Bone marrow (tissue), 2 donors: ENCODE measurements at places on chromosomes 12 and 14.

- DNase-seq: no peak
Observed at GRCh38 chr12:52324153-52324444, 2.9 kb upstream of the KRT83 start.

GRCh38 chr12:2043054-2043453 is 9.7 kb upstream of the CACNA1C start:
- no peak for DNase-seq

DNA sequence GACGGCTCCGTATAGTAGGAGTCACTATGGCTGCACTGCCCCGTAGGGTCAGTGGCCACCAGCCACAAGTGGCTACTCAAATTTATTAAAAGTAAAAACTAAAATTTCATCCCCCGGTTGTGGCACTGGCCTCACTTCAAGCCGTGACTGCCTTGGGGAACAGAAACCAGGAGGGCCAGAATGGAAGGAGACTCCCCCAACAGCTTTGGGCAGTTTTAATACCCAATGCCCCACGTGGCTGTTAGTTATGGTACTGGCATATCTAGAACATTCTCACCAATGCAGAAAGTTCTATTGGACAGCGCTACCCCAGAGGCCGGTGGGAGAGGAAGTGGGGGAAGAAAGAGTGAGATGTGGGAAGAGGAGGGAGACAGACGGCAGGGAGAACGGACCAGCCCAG is 6.2 kb downstream of the NCOR2 start:
- no peak for DNase-seq

GRCh38 chr12:19829100-19829853 is 390.0 kb downstream of the AEBP2 start:
- no peak for DNase-seq

DNA sequence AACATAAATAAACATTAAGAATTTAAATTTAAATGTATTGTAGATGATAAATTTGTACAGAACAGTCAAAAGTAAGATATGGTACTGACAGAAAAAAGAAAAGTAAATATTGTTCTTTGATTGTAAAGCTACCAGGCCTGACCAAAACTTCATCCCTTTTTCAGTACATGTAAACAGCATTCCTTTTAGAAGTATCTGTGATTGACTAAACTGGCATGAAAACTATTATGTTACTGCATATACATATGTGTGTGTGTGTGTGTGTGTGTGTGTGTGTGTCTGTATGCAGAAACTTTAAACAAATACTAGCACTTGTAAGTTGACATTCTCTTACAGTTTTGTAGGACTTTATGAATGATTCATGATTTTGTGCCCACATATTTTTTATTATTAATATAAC is 270.9 kb downstream of the C12orf50 start:
- DNase-seq: no peak

DNA sequence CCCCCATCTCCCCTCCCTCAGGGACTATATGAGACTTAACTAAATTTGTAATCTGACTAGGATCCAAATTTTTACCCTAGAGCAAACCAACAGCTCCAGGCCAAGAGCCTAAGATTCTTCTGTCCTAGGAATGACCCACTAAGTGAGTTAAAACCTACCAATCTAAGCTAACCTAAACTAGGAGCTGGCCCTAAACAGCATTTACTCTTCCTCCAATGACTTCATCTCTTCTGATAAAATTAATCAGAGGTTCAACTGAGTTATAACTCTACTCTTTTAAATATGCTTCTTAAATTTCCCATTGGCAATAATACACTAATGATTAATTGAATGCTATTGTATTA is 39.9 kb upstream of the TMPO start:
- DNase-seq: no peak

- DNase-seq: no peak
Observed at GRCh38 chr14:68405961-68406360, 386.9 kb downstream of the ZFP36L1 start.

GRCh38 chr12:130401703-130402102 is 64.0 kb downstream of the PIWIL1 start:
- no peak for DNase-seq

- DNase-seq: peak; percentile 38
Observed at GRCh38 chr12:101670007-101670671, 27.3 kb upstream of the CHPT1 start.

DNA sequence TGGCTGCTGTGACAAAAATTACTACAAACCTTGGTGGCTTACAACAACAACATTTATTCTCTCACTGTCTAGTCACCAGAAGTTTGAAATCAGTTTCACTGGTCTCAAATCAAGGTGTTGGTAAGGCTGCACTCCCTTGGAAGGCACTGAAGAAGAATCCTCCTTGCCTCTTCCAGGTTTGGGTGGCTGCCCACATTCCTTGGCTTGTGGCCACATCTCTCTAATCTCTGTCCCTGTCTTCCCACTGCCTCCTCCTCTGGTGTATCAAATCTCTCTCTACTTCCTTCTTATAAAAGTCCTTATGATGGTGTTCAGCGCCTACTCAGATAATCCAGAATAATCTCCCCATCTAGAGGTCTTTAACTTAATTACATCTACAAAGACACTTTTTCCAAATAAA is 31.0 kb downstream of the PLCZ1 start:
- no peak for DNase-seq

DNA sequence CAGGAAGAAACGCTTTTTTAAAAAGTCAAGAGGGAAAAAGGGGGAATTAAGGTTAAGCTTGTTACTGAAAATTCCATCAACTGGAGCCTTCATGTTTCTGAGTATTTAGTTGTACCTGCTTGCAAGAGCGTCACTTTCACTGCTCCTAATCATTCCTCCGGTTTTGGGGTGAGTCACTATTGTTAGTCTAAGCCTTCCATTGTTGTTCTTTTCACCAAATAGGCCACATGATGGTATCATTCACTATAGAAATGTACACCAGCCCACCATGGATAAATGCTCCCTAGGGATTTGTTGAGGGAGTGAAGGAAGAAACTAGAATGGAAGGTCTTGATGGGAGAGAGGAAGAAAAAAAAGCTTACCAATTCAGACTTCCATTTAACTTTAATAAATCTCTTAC is 3.0 kb downstream of the IL22 start:
- no peak for DNase-seq

DNA sequence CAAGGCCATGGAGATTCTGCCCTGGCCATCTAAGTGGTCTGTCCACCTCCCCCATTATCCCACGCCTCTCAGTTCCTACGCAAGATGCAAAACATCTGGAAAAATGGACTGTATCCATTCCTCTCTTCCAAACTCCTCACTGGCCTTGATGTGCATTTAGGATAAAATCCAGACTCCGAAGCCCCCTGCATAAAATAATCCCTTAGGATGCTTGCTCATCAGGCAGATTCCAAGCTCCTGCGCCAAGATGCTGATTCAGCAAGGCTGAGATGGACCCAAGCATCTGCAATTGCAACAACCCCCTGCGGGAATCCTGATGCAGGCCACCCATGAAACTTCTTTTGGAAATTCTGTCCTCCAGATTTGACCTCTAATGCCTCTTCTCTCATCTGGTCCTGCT is 81.6 kb downstream of the SPRING1 start:
- DNase-seq: no peak

- DNase-seq: no peak
Observed at GRCh38 chr12:77537663-77538062, 293.0 kb upstream of the NAV3 start.

DNA sequence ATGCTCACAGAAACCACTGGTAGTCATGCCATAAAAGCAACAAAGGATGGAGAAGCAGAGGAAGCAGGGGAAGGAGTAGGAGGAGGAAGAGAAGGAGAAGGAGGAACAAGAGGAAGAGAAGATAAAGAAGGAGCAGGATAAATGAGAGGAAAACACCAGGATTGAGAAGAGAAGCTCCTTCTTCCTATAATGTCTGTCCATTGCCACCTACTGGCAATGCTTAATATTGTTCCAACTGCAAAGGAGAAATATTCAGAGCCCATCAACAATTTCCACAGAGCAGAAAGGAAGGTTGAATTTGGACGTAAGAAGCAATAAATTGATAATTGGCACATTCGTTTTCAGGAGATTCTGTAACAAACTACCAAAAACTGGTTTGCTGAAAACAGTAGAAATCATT is 898.4 kb downstream of the SLC16A7 start:
- DNase-seq: no peak

- no peak for DNase-seq
Observed at GRCh38 chr12:29499235-29499634, 1.7 kb upstream of the OVCH1 start.

DNA sequence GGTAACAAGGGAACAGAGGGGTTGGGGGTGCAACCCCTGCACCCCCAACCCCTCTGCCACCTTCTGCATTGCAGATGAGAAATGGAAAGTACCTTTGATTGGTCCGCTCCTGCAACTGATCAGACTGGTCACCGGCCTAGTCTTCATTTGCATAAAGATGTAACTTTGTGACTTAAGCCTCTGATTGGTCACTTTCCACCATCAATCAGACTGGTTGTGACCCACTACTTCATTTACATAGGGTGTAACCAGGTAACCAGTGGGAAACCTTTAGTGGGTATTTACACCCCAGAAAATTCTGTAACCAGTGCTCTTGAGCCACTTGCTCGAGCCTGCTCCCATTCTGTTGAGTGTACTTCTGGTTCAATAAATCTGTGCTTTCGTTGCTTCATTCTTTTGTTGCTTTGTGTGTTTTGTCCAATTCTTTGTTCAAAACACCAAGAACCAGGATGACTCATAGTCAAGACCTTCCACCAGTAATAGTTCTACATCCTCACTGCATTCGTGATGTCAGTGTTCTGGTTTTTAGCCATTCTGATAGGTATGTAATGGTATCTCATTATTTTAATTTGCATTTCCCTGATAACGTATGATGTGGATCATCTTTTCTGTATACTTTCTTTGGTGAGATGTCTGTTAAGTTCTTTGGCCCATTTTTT is 30.8 kb downstream of the LEMD3 start:
- DNase-seq: no peak

DNA sequence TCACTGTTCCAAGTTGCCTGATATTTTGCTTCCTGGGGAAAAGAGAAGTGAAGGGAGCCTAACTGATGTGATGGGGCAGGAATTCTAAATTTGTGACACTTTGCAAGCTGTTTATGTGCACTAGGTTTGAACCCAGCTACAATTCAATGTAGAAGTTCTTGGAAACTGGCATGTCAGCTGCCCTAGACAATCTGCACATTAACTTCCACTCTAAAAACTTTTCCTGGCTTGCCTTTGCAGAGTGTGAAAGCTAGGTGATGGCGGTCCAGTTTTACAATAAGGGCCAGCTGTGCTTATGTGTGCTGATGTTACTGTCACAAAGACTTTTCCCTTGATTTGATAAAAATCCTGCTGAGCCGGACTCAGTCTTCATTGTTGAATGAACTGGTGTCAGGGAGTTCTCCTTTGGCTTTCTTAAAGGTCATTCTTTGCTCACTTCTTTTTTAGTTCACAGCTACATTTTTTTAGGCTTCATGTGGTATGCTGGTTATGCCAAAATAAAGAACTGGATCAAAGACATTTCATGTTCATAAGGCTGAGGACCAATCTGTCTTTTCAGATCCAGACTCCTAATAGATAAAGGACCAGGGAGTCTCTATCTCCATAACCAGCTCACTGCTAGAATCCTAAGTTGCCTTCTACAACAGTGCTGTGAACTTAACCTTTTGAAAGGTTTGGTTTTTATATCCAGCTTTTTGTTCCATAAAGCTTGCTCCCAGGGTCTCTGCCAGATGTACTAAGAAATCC is 133.5 kb downstream of the TGFB3 start:
- no peak for DNase-seq

GRCh38 chr14:66104486-66104885 is 381.7 kb upstream of the CCDC196 start:
- no peak for DNase-seq

- DNase-seq: no peak
Observed at GRCh38 chr14:74049876-74050495, 30.8 kb downstream of the BBOF1 start.

DNA sequence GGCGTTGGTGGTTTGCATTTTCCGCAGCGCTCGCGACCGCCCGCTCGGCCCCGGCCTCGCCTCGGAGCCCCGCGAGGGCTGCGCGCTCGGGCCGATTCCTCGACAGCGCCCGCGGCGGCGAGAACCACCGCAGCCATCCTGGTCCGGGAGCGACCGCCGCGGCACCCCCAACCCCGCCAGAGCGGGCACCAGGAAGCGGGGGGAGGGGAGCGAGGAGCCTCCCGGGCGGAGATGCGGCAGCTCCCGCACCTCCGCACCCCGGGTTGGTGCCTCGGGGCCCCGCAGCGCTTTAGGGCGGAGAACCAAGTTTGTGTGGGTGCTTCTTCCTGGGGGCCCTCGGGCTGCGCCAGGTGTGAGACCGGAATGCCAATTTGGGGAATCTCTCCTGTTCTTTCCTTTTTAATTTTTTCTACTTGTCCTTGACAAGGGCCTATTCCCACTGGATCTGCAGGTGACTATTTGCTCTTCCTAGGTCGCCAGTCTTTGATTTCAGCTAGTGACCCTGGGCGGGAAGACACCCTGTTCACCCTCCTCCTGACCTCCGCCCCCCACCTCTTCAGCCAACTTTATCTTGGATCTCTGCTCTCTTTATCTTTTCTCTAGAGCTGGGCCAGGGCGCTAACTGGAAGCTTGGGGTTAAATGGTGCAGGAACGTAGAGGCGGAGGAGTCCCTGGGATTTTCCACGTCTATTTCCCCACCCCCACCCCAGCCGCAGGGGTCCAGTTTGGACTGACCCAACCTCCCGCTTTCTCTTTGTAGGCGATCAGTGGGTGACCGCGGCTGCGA is at the start of gene SOCS2:
Gene SOCS2, plus strand, starts transcription at position 751 of the 787 bp plus-strand sequence. CDS start 223 bp downstream, outside the sequence.
- no peak for DNase-seq

DNA sequence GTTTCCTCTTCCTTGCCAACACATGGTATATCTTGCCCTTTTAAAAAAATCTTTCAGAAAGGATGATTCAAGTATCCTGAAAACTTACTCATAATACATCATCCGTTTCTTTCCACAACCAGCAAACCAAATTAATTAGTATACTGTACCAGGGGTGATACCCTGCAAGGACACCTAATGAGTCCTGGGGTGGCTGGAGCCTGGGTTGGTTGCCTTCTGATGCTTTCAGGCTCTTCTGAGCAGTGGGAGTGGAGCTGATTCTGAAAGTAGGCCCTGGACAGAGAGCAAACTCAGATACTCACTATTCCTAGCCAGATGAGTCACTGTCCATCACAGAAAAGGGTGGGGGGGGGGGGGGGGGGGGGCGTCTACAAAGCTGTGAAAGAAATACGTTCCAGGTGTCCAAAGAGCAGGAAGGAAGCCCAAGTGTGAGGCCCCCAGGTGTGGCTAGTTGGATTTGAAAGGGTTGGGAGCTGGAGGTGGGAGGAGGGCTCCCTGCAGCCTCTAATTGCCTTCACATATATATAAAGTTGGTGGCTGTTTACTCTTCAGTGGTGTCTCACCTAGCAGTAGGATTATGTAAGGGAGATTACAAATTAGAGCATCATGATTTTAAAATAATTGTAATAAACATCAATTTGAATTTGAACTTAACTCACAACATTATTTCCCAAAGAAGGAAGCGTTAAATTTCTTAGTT is 36.5 kb downstream of the FBXO33 start:
- no peak for DNase-seq

- DNase-seq: no peak
Observed at GRCh38 chr14:61838661-61839245, 76.5 kb downstream of the SNAPC1 start.

GRCh38 chr12:54373649-54374561 is 9.6 kb upstream of the GPR84 start:
- no peak for DNase-seq

GRCh38 chr12:110578694-110579534 is 4.2 kb downstream of the PPTC7 start:
- DNase-seq: no peak

GRCh38 chr14:99064262-99064954 is 207.6 kb downstream of the BCL11B start:
- DNase-seq: no peak
